T-helper 2 cell treated with Interferon-gamma antibody and Interleukin-4, amounts not matched to agents 5 μg/mL and 100 μg/mL, for 36 hours (primary cell): ENCODE measurements at places on chromosomes 16 and 17.

DNA sequence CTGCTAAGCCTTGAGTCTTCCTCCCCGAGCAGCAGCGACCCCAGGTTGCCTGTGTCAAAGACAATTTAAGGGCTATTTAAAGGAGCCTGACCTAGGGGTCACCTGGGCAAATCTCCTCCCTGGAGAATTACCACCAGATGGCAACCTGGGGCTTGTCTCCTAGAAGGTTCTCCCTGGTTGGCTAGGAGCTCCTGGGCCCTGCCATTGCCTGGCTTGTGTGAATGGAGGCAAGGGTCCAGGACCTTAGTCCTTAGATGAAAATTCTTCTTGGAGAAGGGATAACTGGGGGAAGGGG lies 51.3 kb upstream of the TAC4 start:
- DNase-seq: no peak

GRCh38 chr17:4605826-4606225 lies 21.5 kb downstream of the SMTNL2 start:
- no peak for DNase-seq

DNA sequence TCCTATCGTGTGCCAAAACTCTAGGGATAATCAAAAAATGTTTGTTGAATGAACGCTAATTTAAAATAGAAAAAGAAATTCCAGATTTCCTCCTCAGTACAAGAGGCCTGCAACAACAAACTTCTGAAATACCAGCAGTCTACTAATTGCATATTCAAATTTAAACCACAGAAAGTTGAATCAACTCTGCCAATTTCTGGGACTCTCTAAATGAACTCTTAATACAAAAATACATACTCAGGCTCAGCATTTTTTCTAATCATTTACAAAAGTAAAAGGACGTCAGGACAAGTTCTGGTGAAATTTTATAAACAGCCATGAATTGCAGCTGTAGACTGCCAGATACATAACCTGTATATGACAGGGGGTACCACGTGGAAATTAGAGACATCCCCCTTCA lies 49.0 kb downstream of the KANSL1 start:
- no peak for DNase-seq

DNA sequence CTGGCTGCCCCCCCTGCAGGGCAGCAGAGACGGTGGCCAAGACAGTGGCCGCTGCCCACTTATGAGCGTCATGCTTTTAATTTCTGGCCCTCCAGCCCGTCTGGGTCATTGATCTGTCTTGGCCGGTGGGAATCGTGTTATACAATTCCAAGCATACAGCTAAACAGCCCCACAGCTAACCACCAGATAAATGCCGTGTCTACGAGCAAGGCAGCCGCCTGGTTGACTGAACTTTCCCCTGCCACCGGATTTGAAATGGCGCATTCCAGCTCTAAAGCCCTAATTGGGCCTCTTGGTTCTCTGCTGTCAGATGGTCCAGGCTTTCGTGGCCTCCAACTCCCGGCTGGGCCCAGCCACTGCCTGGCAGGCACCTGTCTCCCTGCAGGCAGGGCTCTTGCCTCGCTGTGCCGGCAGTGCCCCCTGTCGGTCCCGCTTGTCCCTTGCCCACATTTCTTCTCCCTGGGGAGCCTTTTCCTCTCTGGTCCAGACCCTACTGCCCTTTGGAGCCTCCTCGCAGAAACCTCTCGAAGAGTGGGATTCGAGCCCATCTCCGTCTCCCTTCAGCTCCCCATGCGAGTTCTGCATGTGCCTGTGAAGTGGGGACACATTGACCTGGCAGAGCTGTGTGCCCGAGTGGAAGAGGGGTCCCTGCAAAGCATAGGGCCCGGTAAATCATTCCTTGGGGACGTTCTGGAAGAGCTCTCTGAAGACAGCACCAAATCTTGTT lies 1.8 kb upstream of the RBFOX3 start:
- peak; percentile 23 for DNase-seq

GRCh38 chr16:19130852-19131824 lies 17.4 kb downstream of the ITPRIPL2 start:
- peak; percentile 17 for DNase-seq

DNA sequence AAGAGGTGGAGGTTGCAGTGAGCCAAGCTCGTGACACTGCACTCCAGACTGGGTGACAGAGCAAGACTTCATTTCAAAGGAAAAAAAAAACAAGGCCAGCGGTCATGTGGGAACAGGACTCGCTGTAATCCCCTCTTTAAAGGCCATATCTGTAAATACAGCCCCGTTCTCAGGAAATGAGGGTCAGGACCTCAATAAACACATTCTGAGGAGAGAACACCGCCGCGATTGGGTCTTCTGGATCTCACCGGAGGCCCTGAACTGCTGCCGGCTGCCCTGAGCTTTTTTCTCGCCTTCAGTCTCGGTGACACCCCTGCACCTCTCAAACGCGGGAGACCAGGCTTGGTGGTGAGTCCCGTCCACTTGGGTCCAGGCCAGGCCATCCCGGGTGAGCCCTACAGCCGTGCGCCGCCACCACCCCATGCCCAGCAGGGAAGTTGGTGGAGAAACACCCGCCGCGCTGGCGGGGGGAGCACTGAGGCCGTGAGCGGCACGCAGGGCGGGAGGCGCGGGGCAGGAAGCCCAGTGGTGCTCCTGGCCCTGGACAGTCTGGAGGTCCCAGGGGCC lies 28.4 kb downstream of the SLC25A10 start:
- no peak for DNase-seq

GRCh38 chr17:72580321-72581127 lies 459.7 kb downstream of the SOX9 start:
- no peak for DNase-seq

- no peak for DNase-seq
Observed at GRCh38 chr17:70423562-70423961, 254.2 kb downstream of the KCNJ2 start.

- DNase-seq: no peak
Observed at GRCh38 chr16:31010585-31011325, at the start of gene STX1B. STX1B (minus strand) TSS chr16:31010638; CDS start chr16:31010396, 242 bp downstream.

GRCh38 chr17:28549236-28550132 lies 2.9 kb downstream of the UNC119 start:
- peak; percentile 67 for DNase-seq

GRCh38 chr16:31298958-31299357 lies 39.2 kb downstream of the ITGAM start:
- no peak for DNase-seq

DNA sequence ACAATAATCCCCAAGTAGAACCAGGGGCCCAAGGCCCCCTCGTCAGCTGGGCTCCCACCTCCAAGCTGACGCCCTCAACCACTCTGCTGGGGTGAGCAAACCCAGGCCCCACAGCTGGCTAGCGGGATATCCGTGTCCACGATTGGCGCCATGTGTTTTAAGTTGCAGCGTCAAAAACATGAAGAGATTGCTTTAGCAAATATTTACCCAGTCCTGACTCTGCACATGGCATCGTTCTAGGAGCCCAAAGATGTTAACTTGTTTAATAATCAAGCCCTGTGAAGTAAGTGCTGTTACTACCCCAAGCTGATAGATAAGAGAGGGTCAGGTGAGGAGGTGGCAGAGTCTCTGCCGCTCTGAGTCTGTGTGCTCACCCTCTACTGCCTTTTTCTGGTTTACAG lies 344 bp upstream of the SEPTIN12 start:
- DNase-seq: no peak

DNA sequence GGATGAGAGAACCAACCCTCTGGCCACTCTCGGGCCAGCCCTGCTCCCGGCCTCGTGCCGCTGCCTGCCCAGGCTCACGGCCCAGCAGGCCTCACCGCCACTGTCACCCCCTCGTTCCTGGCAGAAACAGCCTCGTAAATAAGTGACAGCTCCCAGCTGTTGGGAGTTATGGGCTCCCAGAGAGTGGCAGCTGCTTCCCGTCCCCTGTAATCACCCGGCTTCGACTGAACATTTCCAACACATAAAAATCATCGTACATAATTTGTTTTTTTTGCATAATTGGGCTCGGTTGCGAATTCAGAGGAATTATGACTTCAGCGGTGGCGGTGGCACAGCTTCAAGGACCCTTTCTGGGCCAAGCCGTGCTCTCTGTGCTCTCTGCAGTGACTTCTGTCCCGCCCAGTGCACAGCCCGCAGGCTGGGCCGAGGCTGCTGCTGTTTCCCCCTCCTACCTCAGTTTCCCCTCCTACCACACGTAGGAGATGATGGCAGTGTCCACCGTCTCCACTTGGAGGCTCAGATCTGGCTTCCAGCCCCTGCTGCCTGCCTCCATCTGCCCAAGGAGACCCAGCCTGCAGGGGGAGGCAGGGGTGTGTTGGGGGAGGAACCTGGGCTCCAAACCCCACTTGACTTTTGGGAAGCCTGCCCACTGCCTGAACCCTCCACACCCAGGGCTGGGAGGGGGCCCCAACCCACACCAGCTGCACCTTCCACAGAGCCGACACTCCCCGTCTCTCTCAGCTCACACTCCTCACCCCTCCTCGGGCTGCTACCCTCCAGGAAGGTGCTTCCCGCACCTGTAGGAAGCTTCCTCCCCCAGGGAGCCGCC lies 84.9 kb downstream of the RTN4RL1 start:
- no peak for DNase-seq

- peak; percentile 61 for DNase-seq
Observed at GRCh38 chr17:75848523-75849278, 4.5 kb upstream of the UNC13D start.

DNA sequence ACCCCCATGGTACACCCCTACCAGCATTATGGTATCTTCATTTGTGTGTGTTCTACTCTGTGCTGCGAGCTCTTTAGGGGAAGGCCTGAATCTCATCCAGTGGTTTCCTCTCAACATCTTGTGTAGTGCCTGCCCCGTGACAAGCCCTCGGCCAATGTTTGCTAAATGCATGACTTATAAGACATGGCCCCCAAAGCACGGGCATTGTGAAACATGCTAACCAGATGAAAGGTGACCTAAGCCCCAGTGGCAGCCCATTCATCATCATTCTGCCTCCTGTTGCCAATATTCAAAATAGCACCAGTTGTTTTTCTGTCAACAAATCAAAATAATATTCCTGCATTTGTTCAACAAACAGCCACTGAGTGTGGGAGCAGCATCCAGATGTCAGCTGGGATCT lies 108.8 kb upstream of the HSBP1 start:
- DNase-seq: no peak

DNA sequence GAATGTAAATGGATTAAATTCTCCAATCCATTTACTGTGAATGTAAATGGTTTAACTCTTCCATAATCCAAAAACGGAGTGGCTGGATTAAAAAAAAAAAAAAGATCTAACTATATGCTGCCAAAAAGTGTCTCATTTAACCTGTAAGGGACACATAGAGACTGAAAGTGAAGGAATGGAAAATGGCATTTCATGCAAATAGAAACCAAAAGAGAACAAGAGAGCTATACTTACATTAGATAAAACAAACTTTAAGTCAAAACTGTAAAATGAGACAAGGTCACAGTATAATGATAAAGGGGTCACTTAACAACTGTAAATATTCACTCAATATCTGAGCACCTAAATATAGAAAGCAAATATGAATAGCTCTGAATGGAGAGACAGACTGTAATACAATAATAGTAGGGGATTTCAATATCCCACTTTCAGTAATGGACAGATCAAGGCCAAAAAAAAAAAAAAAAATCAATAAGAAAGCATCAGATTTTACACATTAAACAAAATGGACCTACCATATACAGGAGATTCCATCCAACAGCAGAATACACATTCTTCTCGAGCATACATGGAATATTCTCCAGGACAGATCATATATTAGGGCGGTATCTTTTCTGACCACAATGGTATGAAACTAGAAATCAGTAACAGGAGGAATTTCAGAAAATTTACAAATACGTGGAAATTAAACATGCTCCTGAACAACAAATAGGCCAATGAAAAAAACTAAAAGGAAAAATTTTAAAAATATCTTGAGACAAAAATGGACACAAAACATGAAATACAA lies 36.4 kb downstream of the CDR2 start:
- DNase-seq: no peak

DNA sequence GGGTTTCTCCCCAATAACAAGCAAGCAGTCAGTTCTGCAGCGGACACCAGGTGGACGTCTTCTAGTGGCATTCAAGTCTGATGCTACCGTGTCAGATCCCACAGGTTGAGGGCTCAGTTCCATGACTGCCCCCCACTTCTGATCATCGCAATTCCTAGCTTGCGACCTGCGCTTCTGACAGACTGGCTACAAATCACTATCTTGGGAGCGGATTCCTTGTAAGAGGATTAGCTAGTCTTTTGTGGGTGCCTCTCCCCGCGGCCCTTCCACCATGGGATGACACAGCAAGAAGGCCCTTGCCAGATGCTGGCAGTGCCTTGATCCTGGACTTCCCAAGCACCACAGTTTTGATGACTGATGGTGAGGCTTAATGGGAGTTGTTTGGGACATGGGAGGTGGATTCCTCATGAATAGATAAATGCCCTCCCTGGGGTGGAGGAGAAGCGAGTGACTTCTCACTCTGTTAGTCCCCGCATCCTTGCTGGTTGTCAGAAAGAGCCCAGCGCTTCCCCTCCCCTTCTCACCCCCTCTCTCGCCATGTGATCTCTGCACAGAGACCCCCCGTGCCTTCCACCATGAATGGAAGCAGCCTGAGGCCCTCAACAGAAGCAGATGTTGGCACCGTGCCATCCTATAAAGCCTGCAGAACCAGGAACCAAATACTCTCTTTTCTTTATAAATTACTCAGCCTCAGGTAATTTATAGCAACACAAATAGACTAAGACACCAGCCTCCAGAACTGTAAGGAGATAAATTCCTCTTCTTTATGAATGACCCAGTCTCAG lies 19.1 kb downstream of the CDIP1 start:
- DNase-seq: no peak

- DNase-seq: no peak
Observed at GRCh38 chr17:32869345-32870026, 7.4 kb downstream of the MYO1D start.

- no peak for DNase-seq
Observed at GRCh38 chr16:69532641-69533455, 32.9 kb upstream of the NFAT5 start.

- DNase-seq: no peak
Observed at GRCh38 chr16:48201515-48202201, 42.4 kb upstream of the LONP2 start.

GRCh38 chr16:12162151-12162985 lies 185.8 kb downstream of the SNX29 start:
- no peak for DNase-seq

DNA sequence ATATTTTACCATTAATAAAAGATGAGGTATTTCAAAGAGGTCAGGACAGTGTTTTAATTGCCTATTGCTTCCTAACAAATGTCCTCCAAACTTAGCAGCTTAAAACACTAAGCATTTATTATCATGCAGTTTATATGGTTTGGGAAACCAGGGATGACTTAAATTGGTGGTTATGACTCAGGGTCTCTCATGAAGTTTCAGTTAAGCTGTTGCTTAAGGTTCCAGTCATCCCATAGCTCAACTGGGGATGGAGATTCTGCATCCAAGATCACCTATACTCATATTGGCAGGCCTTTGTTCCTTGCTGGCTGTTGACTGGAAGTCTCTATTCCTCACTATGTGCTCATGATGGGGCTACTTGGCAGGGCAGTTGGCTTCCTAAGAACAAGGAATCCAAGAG lies 1329.9 kb upstream of the GOT2 start:
- DNase-seq: no peak

DNA sequence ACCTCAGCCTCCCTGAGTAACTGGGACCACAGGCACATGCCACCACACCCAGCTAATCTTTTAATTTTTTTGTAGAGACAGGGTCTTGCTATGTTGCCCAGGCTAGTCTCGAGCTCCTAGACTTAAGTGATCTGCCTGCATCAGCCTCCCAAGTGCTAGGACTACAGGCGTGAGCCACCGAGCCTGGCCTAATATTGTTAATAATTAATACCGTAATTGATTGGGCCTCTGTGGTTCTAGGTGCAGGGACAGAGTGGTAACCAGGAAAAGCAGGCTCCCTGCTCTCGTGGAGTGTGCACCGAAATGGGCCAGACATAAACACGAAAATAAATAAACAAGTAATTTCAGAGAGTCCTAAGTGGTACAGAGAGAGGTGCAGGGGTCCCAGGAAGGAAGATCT lies 241.0 kb downstream of the GSG1L start:
- no peak for DNase-seq

- peak; percentile 61 for DNase-seq
Observed at GRCh38 chr17:66373944-66374817, 71.8 kb downstream of the PRKCA start.
